H4 (cell line): ENCODE measurements at places on chromosomes 3 and 15. TPM values are rescaled to one million over a fixed set of nuclear protein-coding genes. Genes with fewer than 3 reads are reported as not detected.

GRCh38 chr3:27093771-27094170 lies 275.4 kb downstream of the NEK10 start:
- DNase-seq = no peak

DNA sequence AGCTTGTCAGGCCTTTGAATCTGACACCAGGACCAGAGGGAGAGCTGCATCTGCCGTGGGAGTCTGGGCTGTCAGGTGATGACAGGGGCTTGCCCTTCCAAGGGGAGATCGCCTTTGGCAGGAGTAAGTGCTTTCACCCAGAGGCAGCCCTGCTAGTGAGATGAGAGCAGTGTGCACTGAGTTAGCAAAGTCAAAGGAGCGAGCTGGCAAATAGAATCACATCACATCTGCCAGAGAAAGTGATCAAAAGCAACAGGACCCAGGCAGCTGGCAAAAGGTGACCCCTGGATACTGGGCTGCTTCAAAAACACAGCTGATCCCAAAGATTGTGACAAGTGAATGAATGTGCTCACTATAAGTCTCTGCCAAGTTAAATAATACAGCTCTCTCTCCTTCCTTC lies 36.1 kb upstream of the PYDC2 start:
- DNase-seq = no peak

DNA sequence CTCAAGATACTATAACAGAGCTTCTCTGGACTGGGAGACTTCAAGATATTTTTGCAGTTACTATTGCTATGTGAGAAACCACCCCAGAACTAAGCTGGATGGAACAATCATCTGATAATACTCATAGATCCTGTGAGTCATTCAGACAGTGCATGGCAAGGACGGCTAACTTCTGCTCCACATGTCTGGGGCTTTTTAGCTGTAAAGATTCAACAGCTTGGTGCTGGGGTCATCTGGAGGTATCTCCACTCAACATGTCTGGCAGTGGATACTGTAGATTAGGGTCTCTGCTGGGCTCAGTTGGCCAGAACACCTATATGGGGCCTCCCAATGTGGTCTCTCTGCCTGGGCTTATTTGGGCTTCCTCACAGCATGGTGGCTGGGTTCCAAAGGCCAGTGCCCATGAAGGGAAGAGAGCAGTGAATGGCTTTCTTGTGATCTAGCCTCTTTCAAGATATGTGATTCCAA lies 117.3 kb upstream of the SLC7A14 start:
- no peak for DNase-seq

GRCh38 chr15:101288905-101289513 lies 6.0 kb downstream of the SNRPA1 start:
- DNase-seq = no peak

GRCh38 chr15:22262613-22263020 lies 182.3 kb downstream of the OR4M2 start:
- DNase-seq = peak; percentile 43

DNA sequence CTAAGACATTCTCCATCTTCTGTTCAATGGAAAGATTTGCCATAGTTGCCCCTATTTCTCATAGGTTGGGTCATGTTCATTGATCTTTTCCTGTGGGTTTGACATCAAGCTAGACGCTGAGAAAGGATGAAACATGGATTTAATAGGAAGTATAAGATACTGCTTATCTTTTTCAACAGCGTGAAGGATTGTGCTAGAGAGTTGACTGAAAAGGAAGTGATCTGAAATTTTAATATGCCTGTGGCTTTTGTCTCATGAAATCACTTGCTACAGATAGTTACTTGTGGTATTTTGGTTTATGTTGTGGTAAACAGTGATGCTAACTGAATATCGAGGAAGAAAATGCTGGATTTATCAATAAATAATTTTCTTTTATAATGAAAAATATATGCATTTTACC lies 442.9 kb downstream of the EDEM1 start:
- DNase-seq = no peak

GRCh38 chr3:132659000-132659364 lies 627 bp downstream of the ACAD11 start:
- no peak for DNase-seq

GRCh38 chr3:14200841-14201240 lies 22.2 kb downstream of the LSM3 start:
- DNase-seq = no peak

GRCh38 chr15:25805031-25805430 lies 58.1 kb downstream of the ATP10A start:
- DNase-seq = no peak

DNA sequence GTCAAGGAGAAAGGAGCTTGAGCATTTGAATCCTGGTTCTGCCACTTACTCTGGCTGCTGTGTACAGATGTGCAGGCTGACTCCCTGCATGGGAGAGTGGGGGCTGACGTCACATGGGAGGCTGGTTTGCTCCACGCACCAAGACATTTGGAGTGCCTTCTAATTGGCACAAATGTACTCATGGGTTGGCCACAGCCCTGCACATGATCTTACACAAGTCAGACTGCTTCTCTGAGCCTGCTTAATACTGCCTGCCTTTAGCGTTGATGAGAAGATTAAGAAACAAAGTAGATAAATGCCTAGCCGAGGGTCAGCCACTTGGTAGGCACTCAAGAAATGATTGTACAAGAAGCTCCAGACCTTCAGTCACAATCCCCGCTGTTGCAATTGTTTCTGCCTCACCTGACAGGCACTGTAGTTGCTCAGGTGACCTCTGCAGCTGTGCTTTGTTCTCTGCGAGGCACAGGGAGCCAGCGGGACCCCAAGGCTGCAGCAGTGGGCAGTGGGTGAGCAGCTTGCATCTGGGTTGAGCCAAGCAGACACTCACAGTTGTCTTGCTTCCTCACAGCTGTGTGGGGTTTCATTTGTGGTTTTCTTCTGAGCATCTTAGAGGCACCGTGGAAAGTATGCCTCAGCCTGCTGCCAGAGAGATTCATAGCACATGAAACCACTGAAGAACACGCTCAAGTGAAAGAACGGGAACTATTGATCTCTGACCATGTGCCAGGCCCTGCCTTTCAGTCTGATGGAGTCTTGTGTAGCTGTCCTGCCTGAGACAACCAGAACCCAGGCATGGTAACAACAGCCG lies 33.1 kb downstream of the GRK7 start:
- no peak for DNase-seq

DNA sequence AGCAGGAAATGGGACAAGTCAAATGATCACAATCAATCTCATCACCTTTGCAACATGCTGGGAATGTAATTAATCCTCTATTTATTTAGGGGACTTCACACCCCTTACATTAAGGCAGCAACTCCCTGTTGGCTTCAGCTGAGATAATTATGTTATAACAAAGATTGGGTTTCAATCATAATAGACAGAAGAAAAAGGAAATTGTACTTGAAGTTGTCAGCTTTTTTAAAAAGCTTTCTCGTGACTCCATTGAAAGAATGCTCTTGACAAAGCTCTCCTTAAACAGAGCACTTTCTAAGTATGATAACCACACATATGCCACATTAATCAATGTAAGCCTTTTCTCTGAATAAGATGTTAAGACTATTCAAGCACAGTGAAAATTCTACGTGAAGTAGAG lies 65.7 kb downstream of the SHQ1 start:
- no peak for DNase-seq

GRCh38 chr3:110667216-110667615 lies 404.4 kb upstream of the NECTIN3 start:
- no peak for DNase-seq

- DNase-seq = no peak
These were observed 33.3 kb downstream of the PEAK1 start for GRCh38 chr15:77386626-77387025.

- DNase-seq = no peak
These were observed 18.9 kb upstream of the CSPG4 start for GRCh38 chr15:75731248-75732151.

- no peak for DNase-seq
These were observed 39.9 kb downstream of the RASA2 start for GRCh38 chr3:141526709-141527108.

GOLGA8F gene
- 0.02 TPM in 1 of 2 replicates, not detected in the other for total RNA-seq

MAP3K13 gene
- 34.3 and 47.7 TPM in 2 replicates for total RNA-seq

C3orf33 gene
- 2.5 and 5.1 TPM in 2 replicates for total RNA-seq

RIOX2 gene
- 25.3 and 32.6 TPM in 2 replicates for total RNA-seq

SLC22A13 gene
- total RNA-seq = 0.10 TPM in 1 of 2 replicates, not detected in the other

IL5RA gene
- 0.10 TPM in 1 of 2 replicates, not detected in the other for total RNA-seq

GUCA1C gene
- not detected in 2 replicates for total RNA-seq

CLK3 gene
- total RNA-seq = 46.1 and 54.9 TPM in 2 replicates

NAA80 gene
- total RNA-seq = 2.4 and 4.6 TPM in 2 replicates

CATSPER2 gene
- not detected in 2 replicates for total RNA-seq

CCRL2 gene
- total RNA-seq = 0.46 and 6.6 TPM in 2 replicates

EPHA3 gene
- 1.4 and 3.6 TPM in 2 replicates for total RNA-seq
